ENCODE measurements at places on chromosomes 2 and 18.

- DNase-seq, result no peak
Observed at GRCh38 chr18:67216846-67217245, 299.7 kb downstream of the DSEL start.

DNA sequence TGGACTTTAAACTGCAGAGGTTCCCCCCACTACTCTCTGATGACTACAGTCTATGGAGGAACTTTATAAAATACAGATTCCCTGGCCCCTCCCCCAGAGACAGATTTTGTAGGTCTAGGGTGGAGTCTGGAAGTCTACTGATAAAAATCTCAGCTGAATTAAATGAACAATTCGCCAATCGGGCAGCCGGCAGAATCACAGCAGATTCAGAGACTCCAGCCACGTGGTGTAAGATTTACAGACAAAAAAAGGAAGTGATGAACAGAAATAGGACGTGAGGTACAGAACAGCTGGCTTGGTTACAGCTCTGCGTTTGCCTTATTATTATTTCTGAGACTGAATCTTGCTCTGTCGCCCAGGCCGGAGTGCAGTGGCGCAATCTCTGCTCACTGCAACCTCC, 21.4 kb upstream of the MTA3 start:
- DNase-seq, result no peak

GRCh38 chr2:237257471-237257951, 156.5 kb downstream of the COL6A3 start:
- no peak for DNase-seq

DNA sequence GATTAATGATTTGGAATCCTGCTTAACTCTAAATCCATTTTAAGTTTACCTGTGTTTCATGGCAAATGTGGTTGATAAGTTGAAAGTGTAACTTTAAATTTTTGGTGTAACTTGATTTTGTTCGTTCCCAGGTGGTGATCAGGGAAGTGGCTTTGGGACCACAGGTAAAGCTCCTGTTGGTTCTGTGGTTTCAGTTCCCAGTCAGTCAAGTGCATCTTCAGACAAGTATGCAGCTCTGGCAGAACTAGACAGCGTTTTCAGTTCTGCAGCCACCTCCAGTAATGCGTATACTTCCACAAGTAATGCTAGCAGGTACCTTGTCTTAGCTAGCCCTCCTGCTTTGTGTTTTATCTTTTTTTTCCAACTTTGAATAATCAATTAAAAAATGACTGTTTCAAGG, 62.8 kb downstream of the AGFG1 start:
- no peak for DNase-seq

- no peak for DNase-seq
Observed at GRCh38 chr2:228599781-228600180, 418.3 kb upstream of the SPHKAP start.

DNA sequence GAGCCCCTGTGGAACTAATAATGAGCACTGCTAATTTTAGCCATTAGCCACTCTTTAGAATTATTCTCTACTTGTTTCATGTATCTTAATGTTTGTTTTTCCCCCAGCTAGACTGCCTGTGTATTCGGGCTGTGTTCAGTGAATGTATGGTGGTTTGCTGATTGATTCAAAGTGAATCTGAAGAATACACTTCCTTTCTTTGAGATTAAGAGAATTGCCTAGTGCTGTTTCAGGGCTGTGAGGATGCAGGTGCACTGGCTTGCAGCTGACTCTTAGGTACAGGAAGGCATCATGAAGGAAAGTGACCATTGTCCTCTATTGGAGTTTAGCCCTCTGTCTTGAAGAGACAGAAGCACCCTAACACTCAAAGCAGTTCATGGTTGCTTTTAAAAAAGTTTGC, 138.7 kb downstream of the CERS6 start:
- no peak for DNase-seq

- DNase-seq, result no peak
Observed at GRCh38 chr18:49160079-49160930, 209.5 kb upstream of the SMAD7 start.

DNA sequence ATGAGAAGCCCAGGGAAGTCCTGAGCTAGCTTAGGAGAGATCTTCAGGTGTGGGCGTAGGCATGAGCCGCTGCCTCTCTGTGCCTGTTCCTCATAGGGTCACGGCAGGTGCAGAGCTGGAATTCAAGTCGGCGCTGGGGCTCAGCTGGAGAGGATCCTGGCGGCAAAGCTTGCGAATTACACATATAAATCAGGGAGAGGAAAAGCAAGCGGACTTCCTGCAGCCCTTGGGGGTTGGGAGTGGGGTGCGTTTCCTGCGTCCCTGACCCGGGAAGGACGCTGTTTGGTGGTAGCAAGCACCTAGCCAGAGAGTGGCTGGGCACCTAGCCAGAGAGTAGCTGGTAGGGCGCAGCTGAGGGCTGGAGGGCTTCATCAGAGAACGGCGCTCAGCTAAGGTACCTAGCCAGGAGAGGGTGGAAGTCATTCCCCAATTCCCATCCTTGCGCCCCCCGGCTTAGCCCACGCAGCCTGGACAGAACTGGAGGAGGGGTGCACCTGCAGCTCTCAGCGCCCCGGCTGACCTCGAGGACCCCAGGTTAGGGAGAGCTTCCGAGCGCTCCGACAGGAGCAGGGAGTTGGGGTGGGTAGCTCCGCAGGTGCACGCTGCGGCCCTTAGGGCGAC, 459 bp upstream of the EFR3B start:
- DNase-seq, result peak; percentile 83

DNA sequence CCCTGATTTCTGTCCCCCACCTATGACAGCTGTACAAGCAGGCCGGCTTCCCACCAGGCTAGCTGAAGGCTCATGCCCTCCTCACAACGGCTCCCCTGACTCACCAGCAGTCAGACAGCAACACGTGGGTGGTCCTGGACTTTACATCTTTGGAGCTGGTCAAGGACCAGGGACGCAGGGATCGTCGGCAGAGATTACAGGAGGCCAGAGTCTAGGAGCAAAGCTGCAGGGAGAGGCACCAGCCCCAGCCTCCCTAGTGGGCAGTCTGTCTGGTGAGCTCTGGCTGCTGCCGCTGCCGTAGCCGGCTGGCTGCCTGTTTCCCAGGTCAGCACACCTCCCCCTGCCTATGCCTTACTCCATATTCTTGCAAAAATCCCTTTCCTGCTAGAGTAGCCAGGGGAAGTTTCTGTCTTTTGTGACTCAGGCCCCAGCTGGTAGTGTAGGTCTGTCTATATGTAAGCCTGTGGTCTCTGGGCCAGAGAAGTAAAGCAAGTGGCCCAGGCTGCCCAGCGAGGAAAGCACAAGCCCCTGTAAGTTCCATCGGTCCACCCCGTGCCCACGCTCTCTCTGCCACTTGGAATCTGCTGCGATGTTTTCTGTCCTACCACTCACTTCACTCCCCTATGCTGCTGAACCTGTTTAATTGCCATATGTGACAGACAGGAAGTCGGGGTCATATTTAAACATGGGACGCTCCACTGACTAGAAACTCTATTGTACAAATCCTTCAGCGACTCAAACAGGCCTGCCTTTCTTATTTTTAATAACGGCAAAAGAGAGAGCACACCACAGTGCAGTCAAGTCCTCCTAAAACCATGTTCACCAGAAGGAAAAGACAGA, 2.4 kb upstream of the ARHGEF4 start:
- DNase-seq, result no peak

GRCh38 chr18:37572736-37573135, 7.1 kb upstream of the CELF4 start:
- no peak for DNase-seq

GRCh38 chr2:83959266-83959665, 499.8 kb downstream of the SUCLG1 start:
- no peak for DNase-seq

DNA sequence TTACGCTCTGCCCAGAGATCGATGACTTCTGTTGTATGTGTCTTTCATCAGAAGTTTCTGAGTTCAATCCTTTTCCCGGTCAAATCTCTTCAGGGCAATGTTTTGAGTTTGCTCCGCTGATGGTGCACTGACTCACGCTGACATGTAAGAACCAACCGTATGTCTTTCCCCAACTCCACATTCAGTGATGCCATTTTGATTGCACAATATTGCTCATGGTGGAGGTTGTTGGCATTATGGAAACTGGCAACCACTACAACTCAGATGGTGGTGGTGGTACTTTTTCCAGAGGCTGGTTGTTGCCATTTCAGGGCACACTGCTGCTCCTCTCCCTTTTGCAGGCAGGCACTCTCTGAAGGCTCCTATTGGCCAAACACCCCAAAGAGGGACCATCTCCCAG, 751.5 kb downstream of the DCDC2C start:
- DNase-seq, result no peak

- DNase-seq, result no peak
Observed at GRCh38 chr18:25192065-25192464, 159.9 kb downstream of the ZNF521 start.

GRCh38 chr2:122029945-122030344, 274.5 kb downstream of the TSN start:
- no peak for DNase-seq

GRCh38 chr2:28162564-28162963, 230.1 kb upstream of the FOSL2 start:
- DNase-seq, result no peak

DNA sequence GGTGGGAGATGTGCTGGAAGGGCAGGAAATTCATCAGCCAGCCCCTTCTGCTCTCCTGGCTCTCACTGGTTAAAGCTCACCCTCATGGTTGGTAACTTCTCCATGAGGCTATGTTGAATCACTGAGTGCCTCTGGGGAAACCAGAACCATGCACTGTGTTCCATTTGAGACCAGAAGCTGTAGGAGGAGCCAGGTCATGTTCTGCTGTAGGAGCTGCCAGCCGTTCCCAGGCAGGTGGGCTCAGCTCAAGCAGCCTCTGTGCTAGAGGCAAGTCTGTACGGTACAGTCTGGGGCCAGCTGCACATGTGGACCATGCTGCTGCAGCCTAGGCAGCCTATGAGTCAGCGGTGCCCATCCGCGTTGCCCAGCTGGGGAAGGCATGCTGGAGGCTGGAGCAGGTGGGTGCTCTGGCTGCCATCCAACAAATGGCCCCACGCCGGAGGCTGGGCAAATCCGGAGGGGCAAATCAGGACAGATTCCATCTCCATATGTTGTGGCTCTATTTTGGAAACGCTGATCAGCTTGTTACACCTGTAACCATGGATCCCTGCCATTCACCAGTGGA, 22.0 kb upstream of the KCNF1 start:
- peak; percentile 34 for DNase-seq

GRCh38 chr2:202172439-202173211, 65.8 kb downstream of the SUMO1 start:
- DNase-seq, result no peak

- DNase-seq, result no peak
Observed at GRCh38 chr2:167294776-167295140, 406.5 kb downstream of the XIRP2 start.

DNA sequence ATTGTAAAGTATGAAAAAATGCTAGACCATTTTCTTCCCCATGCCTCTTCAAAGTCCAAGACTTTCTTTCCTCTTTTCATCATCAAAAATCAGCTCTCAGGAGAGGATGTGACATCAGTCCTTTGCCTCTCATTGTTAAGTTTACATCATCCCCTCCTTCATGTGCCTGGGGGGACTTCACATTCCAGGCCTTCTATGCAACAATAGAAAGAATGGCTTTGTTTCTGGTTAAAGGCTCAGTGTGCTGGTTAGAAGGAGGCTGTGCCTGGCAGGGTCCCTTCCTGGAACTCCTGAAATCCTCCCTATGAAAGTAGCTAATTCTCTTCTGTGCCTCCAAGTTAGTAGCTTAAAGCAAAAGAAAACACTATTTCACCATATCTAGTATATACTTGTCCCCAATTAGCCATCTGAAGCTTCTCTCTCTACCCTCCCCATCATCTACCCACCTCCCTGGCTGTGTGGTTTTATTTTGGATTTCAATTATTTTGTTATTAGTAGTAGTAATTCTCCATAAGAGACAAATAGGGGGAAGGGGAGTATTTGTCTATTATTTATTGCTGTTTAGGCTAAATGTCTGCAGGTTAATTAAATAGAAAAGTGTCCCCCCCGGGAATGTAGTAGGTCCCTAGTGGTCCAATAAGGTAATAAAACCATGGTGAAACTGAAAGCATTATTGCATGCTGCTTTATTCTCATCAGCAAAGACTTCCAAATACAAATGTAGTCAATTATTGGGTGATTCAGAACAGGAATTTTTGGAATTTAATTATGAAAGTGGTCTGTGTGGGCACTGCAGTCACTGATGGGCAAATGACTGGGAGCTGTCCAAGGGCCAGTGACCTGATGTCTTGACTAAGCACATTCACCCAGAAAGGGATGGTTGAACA, 69.0 kb downstream of the CPO start:
- DNase-seq, result no peak

- DNase-seq, result no peak
Observed at GRCh38 chr2:19801367-19802080, 100.3 kb downstream of the TTC32 start.

GRCh38 chr2:238999291-238999741, 151.4 kb downstream of the TWIST2 start:
- DNase-seq, result no peak

- DNase-seq, result peak; percentile 50
Observed at GRCh38 chr2:51795248-51795888, 763.4 kb upstream of the NRXN1 start.

GRCh38 chr2:39739386-39739785, 39.7 kb downstream of the THUMPD2 start:
- DNase-seq, result no peak

- peak; percentile 67 for DNase-seq
Observed at GRCh38 chr18:32372381-32373061, 98.2 kb downstream of the GAREM1 start.

- no peak for DNase-seq
Observed at GRCh38 chr2:173755798-173756197, 209.4 kb downstream of the SP3 start.

DNA sequence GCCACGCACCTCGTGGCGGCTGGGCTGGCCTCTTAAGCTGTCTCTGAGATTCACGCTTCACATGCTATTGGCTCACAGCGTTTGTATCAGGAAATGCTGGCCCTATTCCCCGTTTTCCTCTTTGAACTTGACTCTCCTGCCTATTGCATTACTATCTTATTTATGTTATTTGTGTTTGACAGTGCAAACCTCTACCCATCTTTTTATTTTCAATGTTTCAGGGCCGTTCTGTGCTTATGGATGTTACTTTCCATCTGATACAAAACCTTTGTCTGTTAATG, 149.9 kb upstream of the TWIST2 start:
- DNase-seq, result no peak

DNA sequence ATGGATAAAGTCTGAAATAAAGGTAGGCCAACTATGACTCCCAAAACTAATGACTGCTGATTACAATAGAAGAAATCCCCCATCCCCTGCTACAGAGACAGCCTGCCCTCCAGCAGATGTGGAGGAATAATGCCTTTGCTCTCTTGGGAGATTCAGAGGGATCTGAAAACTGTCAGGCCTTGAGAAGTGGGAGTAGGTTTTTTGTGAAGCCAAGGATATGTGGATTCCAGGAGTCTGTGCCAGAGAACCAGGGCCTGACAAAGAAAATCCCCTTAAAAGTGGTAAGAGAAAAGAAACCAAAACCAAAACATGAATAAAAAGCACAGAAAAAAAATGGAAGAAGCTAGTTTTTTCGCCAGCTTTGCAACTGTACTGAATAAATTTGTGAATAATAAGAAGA, 397.6 kb downstream of the ZNF521 start:
- DNase-seq, result no peak

GRCh38 chr2:75367401-75367800, 168.1 kb upstream of the TACR1 start:
- no peak for DNase-seq
